ENCODE measurements at places on chromosomes 1 and 21. TPM values are rescaled to one million over a fixed set of nuclear protein-coding genes. Genes with fewer than 3 reads are reported as not detected.

DNA sequence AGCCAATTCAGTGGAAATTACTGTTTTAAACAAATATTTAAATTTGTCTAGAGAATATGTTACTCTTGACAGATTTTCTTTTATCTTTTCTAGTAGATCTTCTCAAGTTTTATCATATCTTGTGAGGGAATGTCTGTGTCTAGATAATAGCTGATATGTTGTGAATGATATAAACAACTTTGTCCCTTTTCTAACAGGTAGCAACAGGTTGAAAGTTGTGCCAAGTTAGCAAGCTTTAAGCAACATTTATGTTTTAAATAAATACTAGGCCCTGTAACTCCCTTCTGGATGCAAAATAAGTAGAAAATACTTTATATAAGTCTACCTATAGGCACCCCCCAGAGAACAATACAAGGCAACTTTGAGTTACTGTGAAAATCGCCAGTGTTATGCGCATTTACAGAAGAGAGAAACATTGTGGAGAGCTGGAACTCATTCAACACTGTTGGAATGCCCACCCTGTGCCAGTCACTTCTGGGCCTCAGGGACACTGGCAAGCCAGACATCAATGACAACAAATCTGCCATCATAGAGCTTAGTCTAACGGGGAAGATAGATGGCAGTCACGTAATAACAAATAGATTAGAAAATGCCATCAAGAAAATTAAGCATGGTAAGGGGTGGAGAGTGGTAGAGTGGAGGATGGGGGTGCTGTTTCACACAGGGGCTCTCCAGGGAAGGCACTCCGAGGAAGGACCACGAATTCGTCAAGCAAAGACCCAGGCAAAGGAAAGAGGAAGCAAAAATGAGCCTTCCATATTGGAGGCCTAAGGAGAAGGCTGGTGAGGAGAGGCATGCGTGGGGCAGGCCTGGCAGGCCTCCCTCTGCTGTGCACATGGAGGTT is 4.4 kb downstream of the MAP3K21 start:
- H3K36me3 ChIP-seq = no peaks in the 10 kb centered on the region
- no peak overlapping the region for H3K4me3 ChIP-seq
- H3K27ac ChIP-seq = no peak overlapping the region
- H3K27me3 ChIP-seq = peaks cover 3% of the 10 kb centered on the region
- peaks cover 23% of the 10 kb centered on the region for H3K4me1 ChIP-seq

GRCh38 chr21:27526451-27526850 is 559.6 kb upstream of the ADAMTS5 start:
- no peaks in the 10 kb centered on the region for H3K27me3 ChIP-seq
- H3K4me3 ChIP-seq = no peak overlapping the region
- no peaks in the 10 kb centered on the region for H3K36me3 ChIP-seq
- H3K27ac ChIP-seq = no peak overlapping the region
- DNase-seq = no peak

DNA sequence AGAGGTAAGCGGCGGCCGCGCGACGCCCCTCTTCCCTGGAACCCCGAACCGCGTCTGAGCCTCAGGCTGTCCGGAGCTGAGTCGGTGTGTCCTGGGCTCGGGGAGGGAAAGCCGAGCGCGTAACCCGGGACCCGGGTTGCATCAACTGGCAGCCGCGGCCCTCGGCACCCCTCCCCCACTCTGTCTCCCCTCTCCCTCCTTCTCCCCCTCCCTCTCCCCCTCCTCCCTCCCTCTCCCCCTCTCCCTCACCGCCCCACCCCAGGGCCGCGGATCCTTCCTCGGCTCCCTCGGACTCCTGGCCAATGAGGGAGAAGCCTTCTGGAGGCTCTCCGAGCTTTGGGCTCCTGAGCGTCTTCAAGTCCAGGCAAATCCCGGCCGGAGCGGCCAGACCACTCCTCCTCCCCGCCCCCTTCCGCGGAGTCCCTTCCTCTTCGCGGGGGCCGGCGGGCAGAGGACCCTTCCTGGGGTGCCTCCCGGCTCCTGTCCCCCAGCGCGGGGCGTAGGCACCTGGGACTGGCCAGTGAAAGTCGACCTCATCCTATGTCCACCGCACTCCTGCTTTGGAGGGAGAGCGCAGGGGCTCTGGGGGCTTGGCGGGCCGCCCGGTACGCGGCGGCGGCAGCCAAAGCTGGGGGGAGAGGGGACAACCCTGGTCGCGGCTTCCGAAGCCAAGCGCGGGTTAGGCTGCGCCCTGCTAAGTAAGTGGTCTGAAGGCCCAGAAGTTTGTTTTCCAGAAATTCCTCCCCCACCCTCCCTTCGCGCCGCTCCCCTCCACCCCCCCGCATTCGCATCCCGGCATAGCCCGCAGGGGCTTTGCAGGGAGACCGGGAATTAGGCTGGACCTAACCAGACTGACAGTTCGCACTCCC is 850 bp downstream of the SESN2 start:
- H3K27me3 ChIP-seq = no peaks in the 10 kb centered on the region
- peak; percentile 85 for DNase-seq
- H3K27ac ChIP-seq = peak overlapping the region; percentile 87

GRCh38 chr1:119874186-119874585 is 22.1 kb downstream of the ADAM30 start:
- no peak overlapping the region for H3K27ac ChIP-seq
- no peak overlapping the region for H3K4me3 ChIP-seq
- DNase-seq = no peak
- H3K27me3 ChIP-seq = no peaks in the 10 kb centered on the region
- H3K36me3 ChIP-seq = no peaks in the 10 kb centered on the region

DNA sequence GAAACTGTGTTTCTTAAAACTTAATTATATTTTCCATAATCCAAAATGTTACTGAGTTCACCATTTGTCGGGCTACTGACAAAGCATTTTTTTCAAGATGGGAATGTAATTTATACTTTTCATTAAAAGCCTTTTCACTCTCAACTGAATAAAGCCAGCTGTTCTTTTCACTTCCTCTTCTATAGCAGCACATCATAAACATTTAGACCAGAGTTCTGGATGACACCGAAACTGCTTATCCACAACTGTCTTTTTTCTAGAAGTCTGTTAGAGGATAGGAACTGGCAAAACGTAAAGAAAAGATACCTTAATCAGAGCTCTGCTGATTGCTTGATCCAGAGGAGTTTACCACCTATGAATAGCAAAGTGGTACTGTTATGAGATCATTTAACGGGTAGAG is 594.7 kb downstream of the ADGRL2 start:
- H3K4me1 ChIP-seq = no peaks in the 10 kb centered on the region
- H3K4me3 ChIP-seq = no peak overlapping the region
- H3K36me3 ChIP-seq = no peaks in the 10 kb centered on the region
- no peak overlapping the region for H3K27ac ChIP-seq

Gene OVAAL
- total RNA-seq = 2.4 TPM

DNA sequence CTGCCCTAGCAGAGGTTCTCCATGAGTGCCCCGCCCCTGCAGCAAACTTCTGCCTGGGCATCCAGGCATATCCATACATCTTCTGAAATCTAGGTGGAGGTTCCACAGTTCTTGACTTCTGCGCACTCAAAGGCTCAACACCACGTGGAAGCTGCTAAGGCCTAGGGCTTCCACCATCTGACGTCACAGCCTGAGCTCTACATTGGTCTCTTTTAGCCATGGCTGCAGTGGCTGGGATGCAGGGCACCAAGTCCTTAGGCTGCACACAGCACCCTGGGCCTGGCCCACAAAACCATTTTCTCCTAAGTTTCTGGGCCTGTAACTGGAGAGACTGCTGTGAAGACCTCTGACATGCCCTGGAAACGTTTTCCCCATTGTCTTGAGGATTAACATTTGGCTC is 272.6 kb upstream of the PLXNA2 start:
- no peaks in the 10 kb centered on the region for H3K4me1 ChIP-seq
- H3K27ac ChIP-seq = no peak overlapping the region
- H3K36me3 ChIP-seq = no peaks in the 10 kb centered on the region
- no peak for DNase-seq
- no peaks in the 10 kb centered on the region for H3K27me3 ChIP-seq

- H3K27me3 ChIP-seq = no peaks in the 10 kb centered on the region
- no peak overlapping the region for H3K4me3 ChIP-seq
- peak; percentile 33 for DNase-seq
- peaks cover 34% of the 10 kb centered on the region for H3K4me1 ChIP-seq
- no peaks in the 10 kb centered on the region for H3K36me3 ChIP-seq
Observed at GRCh38 chr1:1907098-1907736, 7.8 kb upstream of the CALML6 start.

DNA sequence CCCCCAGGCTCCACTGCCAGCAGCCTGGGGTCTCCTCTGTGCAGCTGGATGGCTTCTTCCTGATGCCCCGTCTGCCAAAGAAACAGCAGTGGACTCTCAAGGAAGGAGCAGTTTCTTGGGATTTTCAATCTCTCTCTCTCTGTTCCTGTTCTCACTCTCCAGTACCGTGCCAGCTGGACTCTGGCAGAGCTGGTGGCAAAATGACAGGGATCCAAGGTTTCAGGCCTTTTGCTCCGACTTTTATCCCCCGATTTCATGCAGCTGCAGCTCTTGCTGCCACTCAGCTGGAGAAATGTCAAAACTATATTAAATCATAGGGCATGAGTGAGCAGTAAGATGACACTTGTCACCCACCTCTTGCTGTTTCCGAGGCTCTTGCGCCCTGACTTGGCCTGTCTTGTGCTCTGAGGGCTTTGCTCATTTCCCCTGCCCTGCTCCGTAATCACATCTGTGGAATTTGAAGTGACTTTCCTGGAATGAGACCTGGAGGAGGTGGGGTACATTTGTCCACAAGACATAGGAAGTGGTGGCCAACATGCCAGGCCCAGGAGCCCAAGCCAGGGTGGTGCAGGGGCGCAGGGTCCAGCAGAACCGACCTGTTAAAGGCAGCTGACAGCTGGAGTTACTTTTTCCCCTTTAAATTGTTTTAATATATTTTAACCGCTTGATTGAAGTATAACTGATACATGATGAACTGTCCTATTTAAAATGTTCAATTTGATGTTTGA is 576.2 kb downstream of the PTPRU start:
- no peaks in the 10 kb centered on the region for H3K36me3 ChIP-seq
- H3K4me3 ChIP-seq = no peak overlapping the region
- DNase-seq = no peak
- H3K4me1 ChIP-seq = peaks cover 16% of the 10 kb centered on the region
- H3K27ac ChIP-seq = no peak overlapping the region

DNA sequence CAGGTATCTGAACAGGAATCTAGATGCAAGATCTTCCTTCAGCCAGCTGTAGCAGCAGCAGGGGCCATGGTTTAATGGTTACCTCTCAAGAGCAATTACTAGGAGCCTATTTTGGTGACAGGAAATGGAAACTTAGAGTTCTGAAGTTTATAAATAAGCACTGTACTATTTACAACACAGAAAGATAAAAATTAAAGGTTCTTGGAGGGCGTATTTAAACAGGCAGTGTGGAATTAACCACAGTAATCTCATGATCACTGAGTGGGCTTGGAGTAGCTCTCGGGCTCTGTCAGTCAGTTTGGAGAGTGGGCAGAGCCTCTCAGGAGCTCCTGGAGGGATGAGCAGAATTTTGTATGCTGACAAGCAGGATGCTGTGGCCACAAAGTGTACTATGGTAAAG is 10.2 kb upstream of the FCRL5 start:
- no peaks in the 10 kb centered on the region for H3K36me3 ChIP-seq
- no peak overlapping the region for H3K27ac ChIP-seq
- no peaks in the 10 kb centered on the region for H3K4me1 ChIP-seq
- no peak overlapping the region for H3K4me3 ChIP-seq
- DNase-seq = no peak

DNA sequence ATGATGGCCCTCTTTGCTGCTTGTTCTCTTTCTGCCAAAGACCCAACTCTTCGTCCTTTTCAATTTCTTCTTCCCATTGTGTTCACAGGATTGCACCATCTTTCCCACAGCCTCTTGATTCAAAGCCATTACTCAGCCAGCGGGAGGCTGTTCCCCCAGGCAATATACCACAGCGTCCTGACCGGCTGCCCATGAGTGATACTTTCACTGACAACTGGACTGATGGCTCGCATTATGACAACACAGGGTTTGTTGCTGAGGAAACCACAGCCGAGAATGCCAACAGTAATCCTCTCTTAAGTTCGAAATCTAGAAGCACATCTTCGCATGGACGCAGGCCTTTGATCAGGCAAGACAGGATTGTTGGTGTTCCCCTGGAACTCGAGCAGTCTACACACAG is 167.4 kb downstream of the LRRC40 start:
- no peaks in the 10 kb centered on the region for H3K36me3 ChIP-seq
- H3K27ac ChIP-seq = no peak overlapping the region
- H3K4me3 ChIP-seq = no peak overlapping the region
- no peak for DNase-seq

- no peak overlapping the region for H3K4me3 ChIP-seq
- peaks cover 94% of the 10 kb centered on the region for H3K27me3 ChIP-seq
- H3K36me3 ChIP-seq = no peaks in the 10 kb centered on the region
- H3K27ac ChIP-seq = no peak overlapping the region
- no peaks in the 10 kb centered on the region for H3K4me1 ChIP-seq
Observed at GRCh38 chr1:36588972-36589371, 106.3 kb upstream of the CSF3R start.
